Activated CD8-positive, alpha-beta memory T cell treated with anti-CD3 and anti-CD28 coated beads for 4 hours (primary cell): ENCODE measurements at places on chromosomes 3 and 15.

GRCh38 chr3:67361323-67361722 is 293.1 kb downstream of the SUCLG2 start:
- no peak for DNase-seq

- DNase-seq, result no peak
Measured at GRCh38 chr3:11591002-11591355, 52.7 kb downstream of the VGLL4 start.

DNA sequence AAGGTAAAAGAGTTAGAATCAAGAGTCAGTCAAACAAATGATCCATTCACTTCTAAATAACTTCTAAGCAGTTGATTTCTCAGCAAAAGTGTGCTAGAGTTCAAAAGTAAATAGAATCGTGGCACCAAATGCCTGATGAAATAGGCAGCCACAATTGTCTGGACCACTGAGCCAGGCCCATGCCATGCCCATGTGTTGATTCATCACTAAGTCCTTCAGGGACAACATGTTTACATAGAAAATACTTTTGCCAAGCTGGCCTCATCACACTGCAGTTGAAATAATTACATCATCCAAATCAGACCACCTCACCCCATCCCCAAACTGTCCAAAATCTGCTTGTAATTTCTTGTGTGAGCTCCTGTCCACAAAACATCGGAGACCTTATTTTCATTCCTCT is 216.3 kb downstream of the IGSF11 start:
- no peak for DNase-seq

DNA sequence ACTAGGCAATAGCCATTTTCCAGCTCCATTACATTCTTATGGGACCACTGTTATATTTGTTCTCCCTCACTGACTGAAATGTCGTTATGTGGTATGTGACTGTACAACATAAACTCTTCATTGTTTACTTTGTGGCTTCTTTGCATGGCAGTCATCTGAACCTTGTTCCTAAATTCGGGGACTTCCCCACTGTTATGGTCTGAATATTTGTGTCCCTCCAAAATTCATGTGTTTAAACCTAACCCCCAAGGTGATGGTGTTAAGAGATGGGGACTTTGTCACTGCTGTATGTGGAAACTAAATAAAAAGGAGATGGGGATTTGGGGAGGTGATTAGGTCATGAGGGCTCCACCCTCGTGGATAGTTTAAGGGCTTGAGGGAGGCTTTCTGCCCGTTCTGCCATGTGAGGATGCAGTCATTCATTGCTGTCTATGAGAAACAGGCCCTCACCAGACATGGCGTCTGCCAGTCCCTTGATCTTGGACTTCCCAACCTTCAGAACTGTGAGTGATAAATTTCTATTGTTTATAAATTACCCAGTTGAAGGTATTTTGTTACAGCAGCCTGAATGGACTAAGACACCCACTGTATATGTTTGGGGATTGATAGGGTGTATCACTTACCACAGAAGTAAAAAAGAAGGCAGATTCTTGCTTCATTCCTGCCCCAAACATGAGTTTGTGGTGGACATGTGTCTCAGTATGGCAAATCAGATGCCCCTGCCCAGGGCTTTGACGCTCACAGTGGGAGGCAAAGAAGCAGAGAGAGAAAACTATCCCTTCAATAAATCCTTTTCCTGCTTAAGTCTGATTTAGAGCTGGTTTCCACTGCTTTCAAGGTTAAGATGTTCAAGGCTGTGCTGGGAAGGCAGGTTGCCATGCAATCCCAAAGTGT is 138.0 kb upstream of the UBE2E1 start:
- DNase-seq, result no peak

DNA sequence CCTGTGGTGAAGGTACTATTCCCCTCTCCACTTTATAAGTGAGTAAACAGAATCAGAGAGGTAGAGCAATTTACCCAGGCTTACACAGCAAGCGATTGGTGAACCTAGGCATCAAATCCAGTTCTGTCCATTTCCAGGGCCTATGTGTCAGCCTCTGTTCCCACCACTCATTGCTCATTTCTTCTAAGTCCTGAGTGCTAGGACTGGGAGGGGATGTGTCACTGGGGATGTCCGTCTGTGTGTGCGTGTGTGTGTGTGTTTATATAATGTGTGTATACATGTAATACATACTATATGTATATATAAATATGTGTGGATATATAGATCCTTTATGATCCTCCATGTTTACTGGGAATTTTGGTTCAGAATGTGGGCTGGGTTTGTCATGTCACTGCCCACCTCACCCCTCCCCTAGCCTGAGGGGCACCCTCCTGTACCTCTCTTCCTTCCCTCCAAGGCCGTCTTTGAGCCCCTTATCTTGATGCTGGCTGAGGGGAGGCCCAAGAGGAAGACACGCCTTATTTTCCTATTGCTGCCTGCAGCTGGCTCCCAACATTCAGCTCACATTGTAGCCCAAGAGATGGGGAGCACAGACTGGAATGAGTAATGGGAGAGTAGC is 2.1 kb downstream of the TMEM43 start:
- no peak for DNase-seq

DNA sequence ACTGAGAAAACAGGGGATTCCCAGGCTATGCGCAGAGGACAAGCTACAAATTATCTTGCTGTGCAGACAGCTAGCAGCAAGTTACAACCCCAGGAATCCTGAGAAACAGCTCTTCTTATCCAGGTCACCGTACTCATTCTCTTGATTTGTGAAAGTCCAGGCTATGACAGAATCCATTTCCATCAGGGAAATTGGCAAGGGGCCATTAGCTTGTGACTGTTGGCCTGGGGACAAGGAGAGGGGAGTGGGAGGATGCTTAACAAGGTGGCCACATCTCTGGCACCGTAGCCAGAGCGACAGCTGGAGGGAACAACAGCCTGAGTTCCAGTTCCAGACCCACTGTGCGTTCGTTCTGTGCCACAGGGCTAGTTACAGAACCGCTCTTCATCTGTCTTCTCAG is 44.9 kb upstream of the PLXNA1 start:
- no peak for DNase-seq

- no peak for DNase-seq
Measured at GRCh38 chr3:62529230-62529629, 155.9 kb upstream of the FEZF2 start.

GRCh38 chr3:64578062-64578770 is 109.6 kb downstream of the ADAMTS9 start:
- DNase-seq, result no peak

- DNase-seq, result no peak
Measured at GRCh38 chr15:69555080-69555479, 102.5 kb downstream of the RPLP1 start.

- DNase-seq, result no peak
Measured at GRCh38 chr3:16668776-16669545, 63.7 kb upstream of the DAZL start.

DNA sequence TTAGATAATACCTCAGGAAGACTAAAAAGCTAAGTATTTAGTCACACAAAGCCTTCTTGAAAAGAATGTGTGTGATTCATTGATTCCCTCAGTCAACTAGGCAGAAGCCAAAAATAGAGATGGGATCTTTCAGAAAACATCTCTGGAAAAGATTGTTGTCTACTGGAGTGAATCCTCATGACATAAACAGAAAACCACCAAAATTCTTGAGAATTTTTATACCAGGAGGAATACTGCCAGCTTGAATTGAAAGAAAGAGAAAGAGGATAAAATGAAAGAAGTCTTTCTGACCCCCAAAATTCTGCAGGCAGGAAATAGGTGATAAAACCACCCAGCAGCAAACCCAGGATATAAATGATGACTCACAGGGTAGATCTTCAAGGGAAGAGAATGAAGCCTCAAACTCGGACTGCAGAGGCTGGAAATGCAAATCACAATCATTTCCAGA is 363.1 kb upstream of the PLSCR5 start:
- no peak for DNase-seq

DNA sequence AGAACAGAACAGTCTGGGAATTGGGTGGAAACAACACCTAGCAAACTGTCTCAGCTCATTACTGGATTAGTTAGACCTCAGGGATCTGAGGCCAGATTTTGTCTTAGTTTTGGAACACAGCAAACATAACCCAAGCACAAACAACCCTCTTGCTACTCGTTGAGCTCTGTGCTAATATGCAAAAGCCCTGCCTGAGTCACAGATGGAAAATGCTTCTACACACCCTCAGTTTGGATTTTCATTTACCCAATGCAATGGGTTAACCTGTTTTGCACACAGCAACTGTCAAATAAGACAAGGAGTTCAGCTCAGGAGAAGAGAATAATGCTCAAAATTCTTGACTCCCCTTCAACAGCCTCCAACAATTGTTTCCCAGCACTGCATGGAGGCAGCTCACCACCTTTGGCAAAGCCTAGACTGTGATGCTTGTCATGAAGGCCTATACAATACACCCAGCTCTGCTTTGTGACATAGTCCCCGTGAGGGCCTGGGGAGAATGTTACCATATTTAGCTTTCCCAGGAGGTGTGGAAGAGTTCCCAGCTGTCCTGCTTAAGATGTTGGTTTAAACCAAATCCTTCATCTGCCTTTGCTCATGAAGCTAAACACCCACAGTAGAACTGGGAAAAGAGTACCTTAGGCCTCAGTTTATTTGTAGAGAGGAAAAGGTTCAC is 68.9 kb upstream of the MNS1 start:
- DNase-seq, result no peak

DNA sequence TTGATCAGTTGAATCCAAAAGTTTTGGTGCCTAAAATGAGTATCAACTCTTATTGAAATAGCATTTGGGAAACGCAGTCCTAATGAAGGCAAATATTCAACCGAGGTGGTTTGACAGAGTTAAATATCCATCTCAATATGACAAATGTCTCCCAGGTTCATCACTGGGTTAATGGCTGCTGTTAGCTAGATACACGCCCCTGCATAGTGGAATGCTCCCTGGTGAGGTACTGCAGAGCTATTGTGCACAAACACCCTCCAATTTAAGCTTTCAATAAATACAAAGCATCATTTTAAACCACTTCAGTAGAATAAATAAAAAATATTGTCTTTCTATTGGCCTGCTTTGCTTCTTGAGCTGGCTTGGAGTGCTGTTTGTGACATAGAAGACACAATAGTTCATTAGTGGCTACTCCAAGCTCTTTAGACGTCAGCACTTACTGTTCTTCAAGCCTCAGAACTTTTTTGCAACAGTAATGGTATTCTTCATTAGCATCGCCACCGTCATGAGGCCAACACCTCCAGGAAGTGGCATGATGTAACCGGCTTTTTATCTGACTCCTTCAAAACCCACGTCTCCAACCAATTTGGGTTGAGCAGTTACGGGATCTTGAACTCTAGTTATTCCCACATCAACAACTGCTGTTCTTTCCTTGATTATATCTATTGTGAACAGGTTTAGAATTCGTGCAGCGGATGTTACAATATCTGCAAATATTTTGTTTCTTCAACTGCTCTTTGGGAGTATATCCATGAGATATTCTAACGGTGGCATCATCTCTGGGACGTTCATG is 1159.6 kb upstream of the EPHA6 start:
- DNase-seq, result no peak

GRCh38 chr3:37667335-37667734 is 194.3 kb upstream of the CTDSPL start:
- no peak for DNase-seq

- DNase-seq, result no peak
Measured at GRCh38 chr3:107983247-107983646, 107.6 kb downstream of the CD47 start.

- no peak for DNase-seq
Measured at GRCh38 chr3:132870541-132870940, 148.3 kb upstream of the NPHP3 start.

DNA sequence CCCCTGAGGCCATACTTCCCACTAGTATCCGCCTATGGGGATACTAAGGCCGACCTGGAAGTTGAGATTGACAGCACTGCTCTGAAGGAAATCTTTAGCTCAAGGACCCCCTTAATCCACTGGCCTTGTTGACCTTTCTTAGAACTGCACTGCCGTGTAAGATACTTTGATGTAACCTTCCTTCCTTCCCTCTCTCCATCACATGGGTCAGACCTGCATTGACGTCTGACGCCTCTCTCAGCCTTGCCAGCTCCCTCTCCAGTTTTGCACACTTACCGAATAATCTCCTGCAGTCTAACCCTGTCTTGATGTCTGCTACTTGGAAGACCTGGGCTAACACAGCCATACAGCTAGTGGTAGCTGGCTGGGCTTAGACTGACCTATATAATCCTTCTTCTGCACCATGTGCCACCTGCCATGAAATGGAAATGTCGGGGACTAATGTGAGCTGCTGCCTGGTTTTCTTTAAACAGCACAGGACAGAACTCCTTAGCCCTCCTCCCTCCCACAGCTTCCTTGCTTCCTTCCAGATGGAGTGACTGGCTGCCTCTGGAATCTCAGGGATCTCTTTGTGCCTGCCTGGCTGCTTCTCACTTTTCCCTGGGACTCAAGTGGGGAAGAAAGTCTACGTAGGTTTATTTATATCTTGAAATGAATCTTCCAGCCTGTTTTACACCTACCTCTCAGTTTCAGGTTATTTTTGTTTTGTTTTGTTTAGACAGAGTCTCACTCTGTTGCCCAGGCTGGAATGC is 39.2 kb upstream of the HERC1 start:
- DNase-seq, result no peak
